ENCODE measurements at places on chromosomes 3 and 15. TPM values are rescaled to one million over a fixed set of nuclear protein-coding genes. Genes with fewer than 3 reads are reported as not detected.

DNA sequence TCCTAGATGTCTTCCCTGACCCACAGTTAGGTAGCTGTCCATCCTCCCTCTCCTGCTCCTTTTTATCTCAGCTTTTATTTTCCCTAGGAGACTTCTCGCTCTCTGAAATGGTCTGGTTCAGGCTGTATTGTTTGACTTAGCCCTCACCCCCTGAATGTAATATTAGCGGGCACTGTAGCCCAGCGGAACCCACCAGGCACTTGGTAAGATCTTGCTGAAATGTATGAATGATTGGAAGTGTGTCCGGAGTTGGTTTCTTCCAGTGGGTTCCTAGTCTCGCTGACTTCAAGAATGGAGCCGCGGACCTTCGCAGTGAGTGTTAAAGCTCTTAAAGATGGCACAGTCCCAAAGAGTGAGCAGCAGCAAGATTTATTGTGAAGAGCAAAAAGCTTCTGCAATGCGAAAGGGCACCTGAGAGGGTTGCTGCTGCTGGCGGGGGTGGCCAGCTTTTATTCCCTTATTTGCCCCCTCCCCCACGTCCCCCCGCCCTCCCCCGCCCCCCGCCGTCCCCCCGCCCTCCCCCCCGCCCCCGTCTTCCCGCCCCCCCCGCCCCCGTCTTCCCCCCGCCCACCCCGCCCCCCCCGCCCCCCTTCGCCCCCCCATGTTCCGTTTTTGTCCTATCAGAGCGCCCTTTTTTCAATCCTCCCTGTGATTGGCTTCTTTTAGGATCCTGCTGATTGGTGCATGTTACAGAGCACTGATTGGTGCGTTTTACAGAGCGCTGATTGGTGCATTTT is 694 bp upstream of the EEFSEC start:
- no peak for DNase-seq

CPN2 gene
- 1.5 TPM for total RNA-seq

GRCh38 chr3:185308126-185308754 is 54.4 kb upstream of the EHHADH start:
- no peak for DNase-seq

- no peak for DNase-seq
Observed at GRCh38 chr15:79973456-79974195, 2.6 kb upstream of the BCL2A1 start.

GRCh38 chr3:126197854-126198584 is 17.6 kb upstream of the ALDH1L1 start:
- peak; percentile 56 for DNase-seq

ARIH1 gene
- 191 TPM for total RNA-seq

DNA sequence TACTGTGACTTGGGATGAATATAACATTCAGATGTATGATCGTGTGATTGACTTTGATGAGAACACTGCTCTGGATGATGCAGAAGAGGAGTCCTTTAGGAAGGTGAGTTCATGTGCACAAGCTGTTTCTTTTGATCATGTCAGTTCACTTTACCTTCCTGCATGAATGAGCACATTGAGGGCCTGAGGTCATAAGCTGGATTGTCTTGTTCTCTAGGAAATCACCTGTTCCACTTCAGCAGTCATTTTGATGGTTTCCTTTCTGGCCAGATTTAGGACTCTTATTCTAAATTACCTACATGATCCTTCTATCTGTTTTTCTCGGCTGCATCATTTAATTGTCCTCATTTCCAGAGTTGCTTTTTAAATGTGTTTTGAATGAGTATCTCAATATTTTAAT is 4.1 kb downstream of the RCN2 start:
- no peak for DNase-seq

DNA sequence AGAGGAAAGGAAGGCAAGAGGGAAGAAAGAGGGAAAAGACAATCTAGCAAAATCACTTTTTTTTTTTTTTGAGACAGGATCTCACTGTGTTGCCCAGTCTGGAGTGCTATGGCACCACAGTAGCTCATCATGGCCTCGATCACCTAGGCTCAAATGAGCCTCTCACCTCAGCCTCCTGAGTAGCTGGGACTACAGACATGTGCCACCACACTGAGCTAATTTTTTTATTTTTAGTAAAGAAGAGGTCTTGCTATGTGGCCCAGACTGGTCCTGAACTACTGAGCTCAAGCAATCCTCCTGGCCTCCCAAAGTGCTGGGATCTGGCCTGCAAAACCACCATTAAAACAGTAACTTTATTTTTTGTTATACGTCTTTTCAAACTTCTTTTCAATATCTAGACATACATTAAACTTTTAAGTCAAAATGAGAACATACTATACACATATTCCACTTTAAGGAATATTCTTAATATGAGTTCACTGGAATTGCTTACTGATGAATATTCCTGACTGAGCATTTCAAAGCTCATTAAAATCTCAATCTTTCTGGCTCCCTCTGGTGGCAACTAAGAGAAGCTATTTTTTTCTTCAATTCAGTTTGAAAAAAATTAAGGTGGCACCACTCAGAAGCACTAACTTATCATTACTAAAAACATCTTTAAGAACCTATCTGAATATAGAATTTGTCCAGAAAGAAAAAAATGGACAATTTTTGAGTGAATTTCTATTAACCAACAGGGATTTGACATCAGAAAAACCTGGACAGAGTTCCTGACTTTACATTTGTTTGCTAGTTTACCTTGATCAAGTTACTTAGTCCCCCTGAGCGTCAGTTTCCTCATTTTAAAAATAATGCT is 40.9 kb downstream of the UACA start:
- no peak for DNase-seq

GRCh38 chr3:117748131-117748530 is 1038.6 kb downstream of the TUSC7 start:
- no peak for DNase-seq

RNF13 gene
- 59.3 TPM for total RNA-seq

- no peak for DNase-seq
Observed at GRCh38 chr3:196948442-196949284, 6.3 kb upstream of the NCBP2 start.

P2RY1 gene
- 4.2 TPM for total RNA-seq

SLC25A38 gene
- total RNA-seq, result 16.6 TPM

DNA sequence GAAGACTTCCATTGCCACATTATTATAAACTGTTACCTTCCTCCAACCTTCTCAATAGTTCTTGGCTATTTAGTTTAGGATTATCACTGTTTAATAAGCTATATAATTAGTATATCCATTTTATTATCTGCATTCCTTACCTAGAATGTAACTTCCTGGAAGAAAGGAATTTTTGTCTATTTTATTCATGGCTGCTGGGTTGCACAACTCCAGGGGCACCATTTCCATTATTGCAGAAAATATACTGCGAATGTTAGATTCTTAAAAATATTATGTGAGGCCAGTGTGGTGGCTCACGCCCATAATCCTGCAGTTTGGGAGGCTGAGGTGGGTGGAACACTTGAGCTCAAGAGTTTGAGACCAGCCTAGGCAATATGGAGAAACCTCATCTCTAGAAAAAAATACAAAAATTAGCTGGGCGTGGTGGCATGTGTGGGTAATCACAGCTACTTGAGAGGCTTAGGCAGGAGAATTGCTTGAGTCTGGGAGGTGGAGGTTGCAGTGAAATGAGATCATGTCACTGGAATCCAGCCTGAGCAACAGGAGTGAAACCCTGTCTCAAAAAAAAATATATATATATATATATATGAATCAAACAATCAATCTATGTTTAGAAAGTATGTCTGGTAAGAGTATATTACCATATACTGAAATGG is 19.9 kb downstream of the CLDN1 start:
- DNase-seq, result no peak

DALRD3 gene
- 13.3 TPM for total RNA-seq

GRCh38 chr3:134239538-134239937 is 11.1 kb downstream of the RYK start:
- no peak for DNase-seq

DNA sequence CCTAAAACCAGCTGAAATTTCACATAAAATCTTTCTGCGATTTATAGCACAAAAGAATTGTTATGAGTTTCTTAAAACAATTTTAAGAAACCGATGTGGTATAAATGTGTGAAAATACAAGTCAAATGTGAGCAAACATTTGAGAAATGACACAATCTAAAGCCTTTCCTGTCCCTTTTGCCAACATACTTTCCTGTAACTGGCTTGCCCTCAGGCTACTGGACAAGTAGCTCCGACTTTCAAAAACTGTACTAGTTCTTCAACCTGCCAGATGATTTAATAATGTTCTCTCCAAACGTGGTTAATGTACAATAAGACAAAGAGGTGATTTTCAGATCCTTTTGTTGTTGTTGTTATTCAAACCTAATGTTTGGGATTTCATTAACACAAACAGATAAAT is 105.9 kb upstream of the ARHGEF26 start:
- DNase-seq, result no peak

DNA sequence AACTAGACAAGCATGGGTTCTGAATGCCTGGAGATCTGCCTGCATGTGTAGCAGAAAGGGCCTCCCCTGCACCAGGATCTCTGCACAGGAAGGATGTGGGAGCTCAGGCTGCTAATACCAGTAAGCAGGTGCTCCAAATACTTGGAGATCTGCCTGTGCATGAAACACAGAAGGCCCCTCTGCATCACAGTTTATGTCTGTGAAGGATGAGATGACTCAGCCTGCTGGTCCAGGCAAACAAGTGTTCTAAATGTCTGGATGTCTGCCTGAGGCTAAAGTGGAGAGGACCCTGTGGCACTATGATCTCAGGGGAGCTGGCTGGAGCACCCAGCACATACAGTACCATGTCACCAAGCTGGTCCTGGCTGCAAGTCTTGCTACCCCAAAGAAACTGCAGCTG is 678.8 kb downstream of the MCTP2 start:
- DNase-seq, result no peak

DNA sequence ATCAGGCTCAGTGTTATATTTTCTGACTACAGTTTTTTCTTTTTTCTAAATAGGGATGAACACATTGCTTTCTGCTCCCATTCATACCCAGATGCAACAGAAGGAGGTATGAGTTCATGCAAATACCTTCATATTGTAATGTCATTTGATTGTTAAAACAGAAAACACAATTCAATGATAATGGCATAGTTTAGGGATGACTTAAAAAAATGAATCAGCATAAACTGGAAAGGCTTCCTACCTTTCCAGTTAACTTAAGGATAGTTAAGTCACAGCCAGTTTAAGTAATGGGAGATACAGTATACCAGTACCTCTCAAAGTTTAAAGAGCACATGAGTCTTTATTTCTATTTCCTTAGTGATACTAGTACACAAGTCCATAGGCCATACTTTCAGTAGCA is 24.9 kb downstream of the KNL1 start:
- DNase-seq, result no peak

- no peak for DNase-seq
Observed at GRCh38 chr15:99485992-99486370, 79.8 kb upstream of the MEF2A start.

GRCh38 chr15:89591834-89592233 is 16.6 kb downstream of the TICRR start:
- DNase-seq, result no peak

ALPK3 gene
- total RNA-seq, result 121 TPM

PKM gene
- 899 TPM for total RNA-seq

DNA sequence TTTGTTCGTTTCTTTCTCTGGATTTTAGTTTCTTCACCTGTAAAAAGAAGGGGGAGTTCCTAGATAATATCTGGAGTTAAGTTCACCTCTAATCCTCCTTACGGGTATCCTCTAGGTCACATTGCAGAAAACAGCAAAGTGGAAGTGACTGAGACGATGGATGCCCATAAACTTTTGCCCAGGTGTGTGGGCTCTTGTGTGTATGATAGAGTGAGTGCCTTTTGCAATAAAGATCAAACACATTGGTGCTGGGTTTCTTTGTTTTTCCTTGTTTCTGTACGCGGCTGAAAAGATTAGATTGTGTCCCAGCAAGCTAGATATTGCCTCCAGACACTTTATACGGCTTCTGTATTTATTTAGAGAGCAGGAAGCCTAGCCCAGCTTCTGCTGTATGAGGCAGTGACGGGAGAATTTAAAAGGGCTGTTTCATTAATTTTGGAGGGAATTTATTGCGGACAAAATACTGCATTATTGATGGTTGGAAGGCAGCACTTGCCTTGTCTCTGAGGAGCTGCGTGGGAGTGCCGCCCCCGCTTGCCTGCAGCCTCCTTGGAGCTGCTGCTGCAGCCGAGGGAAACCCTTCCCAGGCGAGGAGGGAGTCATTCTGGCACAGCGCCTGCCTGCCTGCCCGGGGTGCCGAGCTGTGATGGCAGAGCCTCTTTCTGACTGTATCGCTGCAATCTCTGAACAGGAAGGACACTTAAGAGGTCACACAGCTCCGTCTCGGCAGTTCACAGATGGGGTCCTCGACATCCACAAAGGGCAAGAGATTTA is 38.5 kb downstream of the PYDC2 start:
- DNase-seq, result peak; percentile 49

GRCh38 chr3:70360979-70361760 is 48.7 kb upstream of the MDFIC2 start:
- DNase-seq, result no peak

RGMA gene
- total RNA-seq, result 25.7 TPM

DNAJC17 gene
- total RNA-seq, result 17.7 TPM

GRCh38 chr15:72764656-72765055 is 18.9 kb downstream of the ADPGK start:
- DNase-seq, result no peak

- DNase-seq, result no peak
Observed at GRCh38 chr15:63860155-63860554, 26.4 kb upstream of the HERC1 start.

DNA sequence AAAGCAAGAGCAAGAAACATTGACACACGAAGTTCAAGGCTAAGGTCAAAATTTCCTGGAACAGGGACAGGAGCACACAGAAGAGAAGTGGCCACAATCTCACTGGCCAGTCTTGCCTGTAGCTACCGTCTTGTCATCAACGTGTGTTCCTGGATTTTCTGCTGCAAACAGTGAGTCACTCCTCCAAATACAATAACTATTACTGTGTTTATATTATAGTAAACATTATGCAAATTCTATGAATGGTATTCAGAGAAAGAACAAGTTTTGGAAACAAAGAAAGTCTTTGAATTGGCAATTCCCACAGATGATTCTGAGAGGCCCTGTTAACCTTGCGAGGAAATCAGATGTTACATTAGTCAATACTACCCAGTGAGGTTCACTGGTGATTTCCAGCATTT is 220.5 kb downstream of the FAM43A start:
- no peak for DNase-seq

GRCh38 chr3:191244242-191244867 is 45.3 kb downstream of the OSTN start:
- DNase-seq, result no peak

All from heart right ventricle (tissue), 16 donors.